ENCODE measurements at places on chromosomes 7 and 10.

- DNase-seq = no peak
These were observed 36.6 kb downstream of the ABCB5 start for GRCh38 chr7:20651960-20652544.

GRCh38 chr7:123552641-123553040 lies 5.0 kb downstream of the NDUFA5 start:
- no peak for DNase-seq

DNA sequence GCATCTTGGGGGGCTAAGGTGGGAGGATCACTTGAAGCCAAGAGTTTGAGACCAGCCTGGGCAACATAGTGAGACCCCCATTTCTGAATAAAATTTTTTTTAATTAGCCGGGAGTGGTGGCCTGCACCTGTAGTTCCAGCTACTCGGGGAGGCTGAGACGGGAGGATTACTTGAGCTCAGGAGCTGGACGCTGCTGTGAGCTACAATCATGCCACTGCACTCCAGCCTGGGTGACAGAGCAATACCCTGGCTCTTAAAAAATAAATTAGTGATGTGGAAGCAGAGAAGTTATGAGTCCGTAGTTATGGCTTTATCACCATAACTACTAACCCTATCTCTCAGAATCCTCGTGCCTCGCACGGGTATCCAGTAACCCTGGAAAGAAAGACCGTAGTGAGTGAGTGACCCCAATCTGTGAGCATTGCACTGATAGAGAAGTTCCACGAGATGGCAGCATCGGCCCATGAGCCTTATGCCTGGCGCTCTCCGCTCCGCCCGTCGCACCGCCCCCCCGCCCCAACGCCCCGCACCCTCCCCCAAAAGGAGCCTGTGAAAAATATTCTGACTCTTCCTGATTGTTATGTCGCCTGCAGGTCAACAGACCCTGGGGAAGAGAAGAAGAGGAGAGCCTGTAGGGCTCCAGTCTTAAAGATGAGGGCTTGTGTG lies 4.9 kb upstream of the SLC29A3 start:
- peak; percentile 40 for DNase-seq

DNA sequence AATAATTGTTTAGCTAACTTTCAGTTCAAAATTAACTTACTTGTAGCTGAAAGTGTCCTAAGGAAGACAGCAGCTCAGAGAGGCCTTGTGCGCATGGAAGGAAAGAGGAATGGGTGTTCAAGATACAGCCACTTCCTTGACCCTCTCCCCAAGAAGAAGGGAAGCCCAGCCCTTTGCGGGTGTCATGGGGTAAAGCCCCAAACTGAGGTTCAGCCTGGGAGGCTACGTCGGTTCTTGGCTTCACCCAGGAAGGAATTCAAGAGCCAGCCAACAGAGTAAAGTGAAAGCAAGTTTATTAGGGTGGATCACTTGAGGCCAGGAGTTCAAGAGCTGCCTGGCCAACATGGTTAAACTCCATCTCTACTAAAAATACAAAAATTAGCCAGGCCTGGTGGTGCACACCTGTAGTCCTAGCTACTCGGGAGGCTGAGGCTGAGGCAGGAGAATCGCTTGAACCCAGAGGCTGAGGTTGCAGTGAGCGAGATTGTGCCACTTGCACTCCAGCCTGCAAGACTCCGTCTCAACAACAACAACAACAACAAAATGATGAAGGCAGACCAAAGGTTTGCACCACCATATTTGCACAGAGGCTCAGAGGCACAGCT lies 15.9 kb downstream of the GPRIN2 start:
- DNase-seq = no peak

GRCh38 chr7:143974459-143974858 lies 19.8 kb downstream of the OR2F1 start:
- DNase-seq = no peak

GRCh38 chr7:139536152-139536551 lies 12.7 kb downstream of the CLEC2L start:
- no peak for DNase-seq

- no peak for DNase-seq
These were observed 9.3 kb downstream of the SHH start for GRCh38 chr7:155802906-155803417.

- no peak for DNase-seq
These were observed 425.8 kb upstream of the STEAP1 start for GRCh38 chr7:89728481-89728880.

GRCh38 chr10:128011059-128011979 lies 104.4 kb downstream of the PTPRE start:
- peak; percentile 77 for DNase-seq

DNA sequence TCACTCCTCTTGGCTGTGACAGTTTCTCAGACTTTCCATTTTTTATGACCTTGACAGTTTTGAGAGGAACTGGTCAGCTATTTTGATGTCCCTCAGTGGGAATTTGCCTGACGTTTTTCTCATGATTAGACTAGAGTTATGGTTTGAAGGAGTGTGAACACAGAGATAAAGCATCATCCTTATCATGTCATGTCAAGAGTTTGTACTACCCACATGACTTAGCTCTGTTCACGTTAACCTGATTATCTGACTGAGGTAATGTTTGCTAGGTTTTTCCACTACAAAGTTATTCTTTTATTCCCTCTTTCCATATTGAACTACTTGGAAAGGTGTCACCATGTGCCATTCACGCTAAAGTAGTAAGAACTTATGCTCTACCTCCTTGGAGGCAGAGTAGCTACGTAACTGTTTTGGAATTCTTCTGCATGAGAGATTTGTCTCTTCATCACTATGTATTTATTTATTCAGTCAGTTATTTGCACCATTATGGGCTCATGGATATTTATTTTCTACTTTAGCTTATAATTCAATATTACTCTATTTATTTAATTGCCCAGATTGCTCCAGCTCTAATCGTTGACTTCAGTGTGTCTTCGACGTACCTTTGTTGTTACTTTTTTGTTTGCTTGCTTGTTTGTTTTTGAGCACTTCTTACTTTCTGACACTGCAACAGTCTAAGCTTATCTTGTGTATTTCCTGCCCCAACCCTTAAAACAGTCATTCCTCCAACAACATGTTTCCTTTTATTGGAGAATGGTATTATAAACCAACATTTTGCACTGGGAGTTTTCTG lies 50.4 kb downstream of the CPED1 start:
- no peak for DNase-seq

GRCh38 chr10:86360657-86361056 lies 5.9 kb downstream of the GRID1 start:
- no peak for DNase-seq

DNA sequence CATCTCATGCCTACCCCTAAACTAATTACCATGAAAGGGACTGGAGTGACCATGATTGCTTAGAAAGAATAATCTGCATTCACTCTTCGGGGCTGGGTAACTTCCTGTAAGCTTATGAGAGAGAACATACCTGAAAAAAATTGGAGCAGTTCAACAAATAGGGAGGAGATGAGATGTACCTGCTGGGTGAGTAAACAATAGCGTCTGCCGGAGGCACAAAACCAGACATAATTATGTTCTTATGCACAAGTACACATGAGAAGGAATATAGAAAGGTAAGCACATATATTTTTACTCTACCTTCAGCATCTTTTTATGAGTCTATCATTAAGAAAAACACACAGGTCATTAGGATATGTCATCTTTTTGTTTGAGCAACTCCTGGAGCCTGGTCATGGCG lies 224.6 kb upstream of the FERD3L start:
- no peak for DNase-seq

- DNase-seq = no peak
These were observed 40.0 kb upstream of the PTPN12 start for GRCh38 chr7:77497079-77497478.

GRCh38 chr10:85492684-85493083 lies 873.9 kb downstream of the GRID1 start:
- no peak for DNase-seq

- DNase-seq = no peak
These were observed 30.7 kb downstream of the TECTB start for GRCh38 chr10:112313911-112314310.

- DNase-seq = no peak
These were observed 2.3 kb downstream of the DNMBP start for GRCh38 chr10:100007231-100008141.

- DNase-seq = no peak
These were observed 193.1 kb downstream of the SORCS1 start for GRCh38 chr10:106971411-106971831.

DNA sequence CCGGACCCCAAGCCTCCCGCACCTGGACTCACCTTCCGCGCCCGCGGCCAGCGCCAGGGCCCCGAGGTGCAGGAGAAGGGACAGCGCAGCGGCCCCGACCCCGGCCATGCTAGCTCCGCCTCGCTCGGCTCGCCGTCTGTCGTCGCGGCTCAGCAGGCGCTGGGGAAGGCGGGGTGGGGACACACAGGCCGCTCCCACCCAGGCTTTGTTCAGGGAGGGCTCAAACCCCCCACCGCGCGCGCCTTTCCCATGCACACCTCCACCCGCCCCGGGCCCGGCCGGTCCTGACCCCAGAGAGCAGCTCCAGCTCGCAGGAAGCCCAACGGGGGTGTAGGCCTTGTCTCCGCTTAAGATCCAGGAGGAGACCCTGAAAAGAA lies at the start of gene KCP:
Gene KCP (minus strand): TSS at position 141 of the 377 bp plus-strand sequence. CDS start 33 bp downstream, at position 108.
- no peak for DNase-seq

All from naive thymus-derived CD8-positive, alpha-beta T cell (primary cell).